ENCODE measurements at places on chromosomes 11 and 22. TPM values are rescaled to one million over a fixed set of nuclear protein-coding genes. Genes with fewer than 3 reads are reported as not detected.

DNA sequence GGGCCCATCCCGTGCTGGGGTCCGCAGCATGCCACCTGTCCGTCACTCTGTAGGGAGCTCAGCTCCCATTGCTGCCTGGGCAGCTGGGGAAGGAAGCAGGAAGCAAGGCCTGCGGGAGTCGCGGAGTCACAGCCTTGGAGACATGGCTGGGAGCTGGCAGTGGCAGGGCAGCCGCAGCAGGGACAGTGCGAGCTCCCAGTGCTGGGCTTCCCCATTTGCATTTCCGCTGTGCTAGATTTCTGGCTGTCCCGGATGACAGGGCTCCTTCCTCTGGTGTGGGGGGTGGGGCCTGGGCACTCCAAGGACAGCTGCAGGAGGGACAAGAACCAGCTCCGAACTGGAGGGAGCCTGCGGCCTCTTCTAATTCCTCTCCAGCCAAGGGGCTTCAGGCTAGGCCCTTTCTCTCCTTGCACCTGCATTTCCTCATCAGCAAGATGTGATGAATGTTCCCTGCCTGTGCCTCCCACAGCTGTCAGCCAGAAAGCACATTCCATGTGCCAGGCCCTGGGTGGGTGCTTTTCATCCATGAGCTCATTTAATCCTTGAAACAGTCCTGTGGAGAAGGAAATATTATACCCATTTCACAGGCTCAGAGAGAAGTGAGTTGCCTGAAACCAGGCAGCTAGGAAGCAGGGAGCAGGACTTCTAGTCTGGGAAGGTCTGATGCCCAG is 48.0 kb downstream of the MYO7A start:
- DNase-seq, result no peak

GRCh38 chr22:40594346-40594745 is 42.2 kb downstream of the MRTFA start:
- no peak for DNase-seq

KCTD14 gene
- total RNA-seq, result 0.73 TPM

IPO7 gene
- total RNA-seq, result 114 TPM
